ENCODE measurements at places on chromosomes 13 and 19.
A peak's percentile ranks its signal among the peaks of the same experiment; 100 is the strongest.

DNA sequence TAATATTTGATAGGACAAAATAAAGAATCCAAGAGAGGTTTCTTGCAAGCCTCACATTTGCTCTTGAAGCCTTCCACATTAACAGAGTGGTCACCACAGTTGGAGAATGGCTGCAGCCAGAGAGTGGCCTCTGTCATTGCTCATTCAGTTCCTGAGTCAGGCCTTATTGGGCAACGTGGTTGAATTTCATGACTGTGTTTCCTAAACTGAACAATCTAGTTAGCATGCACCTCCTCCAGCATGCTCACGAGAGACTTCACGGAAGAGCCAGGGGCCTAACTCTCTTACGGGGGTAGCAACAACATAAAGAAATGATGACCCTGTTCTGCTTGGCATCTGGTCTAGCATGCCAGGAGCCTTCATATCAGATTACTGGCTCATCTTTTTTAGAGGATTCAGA lies 9.6 kb upstream of the UBL3 start:
- no peaks in the 10 kb centered on the region for H3K4me1 ChIP-seq
- no peak overlapping the region for H3K27ac ChIP-seq
- H3K27me3 ChIP-seq: peaks cover 15% of the 10 kb centered on the region
- H3K36me3 ChIP-seq: no peaks in the 10 kb centered on the region

- peaks cover 29% of the 10 kb centered on the region for H3K36me3 ChIP-seq
- no peaks in the 10 kb centered on the region for H3K27me3 ChIP-seq
- H3K27ac ChIP-seq: peak within 1 kb of the TSS; percentile 99
- DNase-seq: peak; percentile 93
- peak within 1 kb of the TSS; percentile 94 for H3K4me3 ChIP-seq
- peaks cover 58% of the 10 kb centered on the region for H3K4me1 ChIP-seq
Measured at GRCh38 chr19:35745328-35746086, at the start of the genes PSENEN and U2AF1L4. Gene PSENEN (plus strand): TSS chr19:35745651. CDS start chr19:35745931, 280 bp downstream. Gene U2AF1L4 (minus strand): TSS chr19:35745418. CDS start chr19:35745391, 27 bp downstream.

DNA sequence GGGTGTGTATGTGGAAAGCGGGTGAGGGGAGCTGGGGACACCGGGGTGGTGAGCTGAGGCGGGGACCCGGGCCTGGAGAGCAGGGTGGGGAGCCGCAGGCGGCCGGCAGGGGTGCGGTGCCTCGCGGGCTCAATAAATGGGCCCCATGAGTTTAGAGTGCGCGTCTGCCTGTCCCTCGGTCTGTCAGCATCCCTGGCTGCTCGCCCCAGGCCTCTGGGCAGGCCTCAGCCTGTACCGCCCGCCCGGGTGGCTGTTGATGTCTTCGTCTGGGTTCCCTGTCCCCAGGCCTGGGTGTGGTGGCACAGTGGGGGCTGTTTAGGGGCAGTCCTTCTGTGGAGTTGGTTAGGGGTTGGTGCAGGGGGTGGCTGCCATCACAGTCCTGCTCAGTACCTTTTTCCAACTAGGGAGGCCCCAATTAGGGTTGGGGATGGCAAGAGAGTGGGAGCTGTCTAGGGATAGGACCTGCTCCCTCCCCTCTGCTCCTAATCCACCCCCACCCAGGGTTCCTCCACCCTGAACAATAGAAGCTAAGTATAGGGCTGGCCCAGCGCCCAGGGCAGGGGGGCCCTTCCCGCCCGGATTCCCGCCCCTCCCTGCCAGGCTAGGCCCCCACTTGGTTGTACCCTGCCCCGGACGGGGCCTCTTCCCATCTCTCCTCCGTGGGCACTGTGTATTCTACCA lies 12.2 kb downstream of the CIC start:
- peaks cover 46% of the 10 kb centered on the region for H3K4me1 ChIP-seq
- peaks cover 38% of the 10 kb centered on the region for H3K36me3 ChIP-seq
- DNase-seq: no peak
- peak overlapping the region; percentile 85 for H3K4me3 ChIP-seq
- no peak overlapping the region for H3K27ac ChIP-seq

GRCh38 chr19:21143854-21144253 lies 2.0 kb downstream of the ZNF431 start:
- DNase-seq: no peak
- H3K4me3 ChIP-seq: peak overlapping the region; percentile 95
- no peaks in the 10 kb centered on the region for H3K27me3 ChIP-seq
- H3K4me1 ChIP-seq: peaks cover 24% of the 10 kb centered on the region
- peaks cover 51% of the 10 kb centered on the region for H3K36me3 ChIP-seq
- peak overlapping the region; percentile 98 for H3K27ac ChIP-seq

- peaks cover 14% of the 10 kb centered on the region for H3K36me3 ChIP-seq
- peaks cover 16% of the 10 kb centered on the region for H3K4me1 ChIP-seq
- peak overlapping the region; percentile 54 for H3K27ac ChIP-seq
- H3K27me3 ChIP-seq: no peaks in the 10 kb centered on the region
- DNase-seq: peak; percentile 9
Measured at GRCh38 chr19:11578258-11579142, 1.1 kb upstream of the ACP5 start.

GRCh38 chr13:100100115-100100879 lies 11.4 kb downstream of the PCCA start:
- H3K27me3 ChIP-seq: no peaks in the 10 kb centered on the region
- H3K4me3 ChIP-seq: no peak overlapping the region
- peaks cover 2% of the 10 kb centered on the region for H3K36me3 ChIP-seq

DNA sequence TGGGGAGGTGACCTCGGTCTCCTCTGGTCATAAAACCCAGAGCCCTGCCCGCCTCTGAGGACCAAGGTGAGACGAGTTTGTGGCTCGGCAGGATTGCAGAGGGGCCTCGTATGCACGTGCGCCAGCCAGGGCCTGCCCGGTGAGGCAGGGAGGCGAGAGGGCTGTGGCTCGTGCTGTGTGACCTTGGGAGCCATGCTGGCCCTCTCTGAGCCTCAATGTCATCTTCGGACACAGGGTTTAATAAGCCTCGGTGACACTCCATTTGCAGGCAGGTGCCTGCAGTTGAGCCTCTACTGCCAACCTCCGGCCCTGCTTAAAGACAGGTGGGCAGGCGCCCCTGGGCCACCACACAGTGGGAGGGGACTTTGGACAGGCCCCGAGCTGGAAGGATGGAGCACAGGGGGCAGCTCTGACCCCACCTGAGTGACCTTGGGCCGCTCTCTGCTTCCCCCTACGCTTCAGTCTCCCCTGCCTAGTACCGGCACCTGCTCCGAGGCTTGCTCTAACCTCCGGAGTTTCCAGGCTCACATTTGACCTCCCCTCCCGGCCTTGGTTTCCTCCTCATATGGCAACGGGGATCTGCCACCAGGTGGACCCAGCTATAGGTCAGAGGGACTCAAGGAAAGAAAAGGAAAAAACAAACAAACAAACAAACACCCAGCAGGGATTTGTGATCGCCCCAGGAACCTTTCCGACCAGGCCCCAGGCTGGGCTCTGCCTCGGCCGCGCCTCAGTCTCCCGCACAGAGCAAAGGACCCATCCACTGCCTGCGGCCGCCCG lies 3.1 kb downstream of the ZBTB7A start:
- no peaks in the 10 kb centered on the region for H3K27me3 ChIP-seq
- peaks cover 59% of the 10 kb centered on the region for H3K36me3 ChIP-seq
- no peak for DNase-seq
- H3K4me1 ChIP-seq: peaks cover 29% of the 10 kb centered on the region

GRCh38 chr19:3586127-3586626 lies 899 bp downstream of the GIPC3 start:
- no peak overlapping the region for H3K27ac ChIP-seq
- DNase-seq: no peak
- H3K36me3 ChIP-seq: no peaks in the 10 kb centered on the region
- H3K4me1 ChIP-seq: no peaks in the 10 kb centered on the region
- H3K4me3 ChIP-seq: peak overlapping the region; percentile 53

DNA sequence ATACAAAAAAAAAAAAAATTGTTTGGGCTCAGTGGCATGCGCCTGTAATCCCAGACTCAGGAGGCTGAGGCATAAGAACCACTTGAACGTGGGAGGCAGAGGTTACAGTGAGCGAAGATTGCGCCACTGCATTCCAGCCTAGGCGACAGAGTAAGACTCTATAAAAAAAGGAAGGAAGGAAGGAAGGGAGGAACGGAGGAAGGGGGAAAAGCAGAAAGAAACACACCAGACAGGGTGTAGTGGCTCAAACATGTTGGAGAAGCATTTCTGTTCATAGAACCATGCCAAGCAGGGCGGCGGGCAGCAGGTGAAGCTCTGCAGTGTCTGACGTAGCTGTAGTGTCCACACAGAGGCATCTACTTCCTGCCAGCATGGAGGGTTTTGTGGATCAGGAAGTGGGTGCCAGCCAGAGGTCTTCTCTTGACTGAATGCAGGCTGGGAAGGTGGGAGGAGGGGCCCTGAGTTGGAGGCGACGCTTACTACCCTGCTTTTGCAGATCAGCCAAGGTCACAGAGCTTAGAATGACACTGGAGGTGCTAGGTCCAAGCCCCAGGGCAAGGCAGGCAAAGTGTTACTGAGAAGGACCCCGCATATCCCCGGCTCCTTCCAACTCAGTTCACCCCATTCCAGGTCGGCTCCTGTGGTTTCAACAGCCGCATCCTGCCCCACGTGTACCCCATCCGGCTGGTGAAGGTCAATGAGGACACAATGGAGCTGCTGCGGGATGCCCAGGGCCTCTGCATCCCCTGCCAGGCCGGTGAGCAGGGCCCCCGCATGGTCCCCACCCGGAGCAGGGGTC lies 11.6 kb upstream of the PGLS start:
- no peak overlapping the region for H3K4me3 ChIP-seq
- DNase-seq: no peak
- peak overlapping the region; percentile 85 for H3K27ac ChIP-seq

DNA sequence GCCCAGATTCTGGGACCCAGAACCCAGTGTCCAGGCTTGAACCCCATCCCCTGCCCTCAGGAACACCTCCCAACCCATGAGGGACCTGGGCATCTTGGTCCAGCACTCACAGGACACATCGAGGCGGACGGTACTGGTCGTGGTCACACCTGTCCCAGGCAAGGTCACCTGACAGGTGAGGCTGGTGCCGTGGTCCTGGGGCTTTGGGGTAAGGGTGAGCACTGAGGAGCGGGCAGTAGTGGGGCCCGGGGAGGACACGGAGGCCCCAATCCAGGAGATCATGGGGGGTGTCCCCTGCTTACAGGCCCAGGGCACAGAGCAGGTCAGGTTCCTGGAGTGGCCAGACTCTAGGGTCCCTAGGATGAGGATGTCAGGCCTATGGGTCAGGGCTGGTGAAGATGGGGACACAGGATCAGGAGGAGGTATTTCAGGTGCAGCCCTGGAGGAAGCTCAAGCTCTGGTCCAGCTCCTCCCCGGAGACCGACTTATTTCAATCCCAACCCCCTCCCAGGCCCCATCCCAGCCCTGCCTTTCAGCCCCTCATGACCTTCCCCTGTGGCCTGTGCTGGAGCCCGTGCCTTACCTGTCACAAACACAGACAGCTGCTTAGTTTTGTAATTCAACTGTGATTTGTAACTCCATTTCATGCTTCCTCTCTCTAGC lies 772 bp downstream of the SIGLEC8 start:
- H3K4me1 ChIP-seq: peaks cover 3% of the 10 kb centered on the region
- H3K27me3 ChIP-seq: peaks cover 94% of the 10 kb centered on the region
- DNase-seq: no peak
- H3K36me3 ChIP-seq: peaks cover 3% of the 10 kb centered on the region
- no peak overlapping the region for H3K4me3 ChIP-seq
- no peak overlapping the region for H3K27ac ChIP-seq

DNA sequence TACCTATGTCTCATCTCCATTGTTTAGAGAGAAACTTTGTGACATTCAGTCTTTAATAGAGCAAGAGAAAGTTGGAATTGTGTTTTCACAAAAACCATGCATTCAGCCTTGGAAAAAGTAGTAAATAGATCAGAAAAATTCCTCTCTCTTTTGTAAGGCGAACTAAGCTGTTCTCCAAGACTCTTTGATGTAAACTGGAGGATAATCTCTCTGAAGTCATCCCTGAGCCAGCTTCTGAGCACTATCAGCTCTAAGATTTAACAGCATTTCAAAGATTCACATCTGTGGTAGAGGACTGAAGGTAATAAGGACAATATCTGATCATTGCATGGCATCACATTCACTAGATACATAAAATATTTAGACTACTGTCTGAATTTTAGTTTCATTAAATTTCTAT lies 904.6 kb upstream of the ATXN8OS start:
- H3K36me3 ChIP-seq: no peaks in the 10 kb centered on the region
- H3K27ac ChIP-seq: no peak overlapping the region
- no peak for DNase-seq
- no peaks in the 10 kb centered on the region for H3K4me1 ChIP-seq

DNA sequence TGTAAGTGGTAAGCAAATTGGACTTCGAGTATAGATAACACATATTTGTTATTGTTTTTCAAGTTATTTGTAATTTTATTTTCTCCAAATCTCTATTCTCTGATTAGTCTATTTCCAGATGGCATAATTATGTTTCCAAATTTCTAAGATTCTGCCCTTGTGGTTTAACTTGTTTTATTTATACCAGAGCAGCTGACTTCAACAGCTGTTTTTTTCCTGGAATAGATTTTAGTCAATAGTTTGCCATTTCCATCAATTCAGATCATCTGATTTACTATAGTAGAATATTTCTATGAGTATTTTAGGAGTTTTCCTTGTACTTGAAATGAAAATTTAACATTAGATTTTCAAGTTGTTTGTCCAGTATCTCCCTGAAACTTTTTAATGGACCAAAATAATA lies 848.7 kb upstream of the MIR17HG start:
- H3K4me3 ChIP-seq: no peak overlapping the region
- DNase-seq: no peak
- H3K4me1 ChIP-seq: no peaks in the 10 kb centered on the region
- H3K36me3 ChIP-seq: no peaks in the 10 kb centered on the region
- no peaks in the 10 kb centered on the region for H3K27me3 ChIP-seq
- H3K27ac ChIP-seq: no peak overlapping the region

DNA sequence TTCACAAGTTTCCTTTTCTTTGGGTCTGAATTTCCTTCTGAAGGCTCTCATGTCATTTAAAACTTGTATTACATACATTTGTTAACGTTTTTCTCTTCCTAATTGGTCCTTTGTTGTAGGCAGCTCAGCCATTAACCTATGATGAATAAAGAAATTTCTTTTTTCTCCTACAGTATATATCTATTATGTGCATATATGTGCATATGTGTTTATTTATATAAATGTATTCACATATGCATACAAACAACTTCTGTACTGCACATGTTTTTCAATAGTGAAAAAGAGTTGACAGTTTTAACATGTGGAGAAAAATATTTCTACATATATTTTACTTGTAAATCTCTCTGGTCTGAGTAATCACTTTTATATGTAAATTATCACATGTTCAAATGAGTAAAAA lies 1674.9 kb upstream of the PCDH20 start:
- DNase-seq: no peak
- no peaks in the 10 kb centered on the region for H3K27me3 ChIP-seq
- H3K36me3 ChIP-seq: no peaks in the 10 kb centered on the region
- no peaks in the 10 kb centered on the region for H3K4me1 ChIP-seq
- H3K27ac ChIP-seq: no peak overlapping the region

GRCh38 chr13:62908321-62908720 lies 1492.7 kb upstream of the PCDH20 start:
- no peaks in the 10 kb centered on the region for H3K27me3 ChIP-seq
- no peak overlapping the region for H3K4me3 ChIP-seq
- DNase-seq: no peak
- no peak overlapping the region for H3K27ac ChIP-seq
- H3K4me1 ChIP-seq: no peaks in the 10 kb centered on the region
- no peaks in the 10 kb centered on the region for H3K36me3 ChIP-seq
